ENCODE measurements at places on chromosomes 2 and 18. TPM values are rescaled to one million over a fixed set of nuclear protein-coding genes. Genes with fewer than 3 reads are reported as not detected.

Gene AOX1
- total RNA-seq: not detected

Gene CRYGD
- not detected for total RNA-seq

Gene PROKR1
- not detected for total RNA-seq

Gene PRSS56
- not detected for total RNA-seq

Gene RNF138
- 43.0 TPM for total RNA-seq

Gene RIT2
- not detected for total RNA-seq

Gene AQP12A
- total RNA-seq: not detected

Gene GFPT1
- total RNA-seq: 20.5 TPM

Gene SEMA4F
- 2.5 TPM for total RNA-seq

Gene CAPN13
- 4.0 TPM for total RNA-seq

Gene LRATD1
- 0.69 TPM for total RNA-seq

Gene STEAP3
- total RNA-seq: 9.8 TPM

Gene MOGAT1
- not detected for total RNA-seq

Gene FAM228A
- not detected for total RNA-seq

Gene PCARE
- total RNA-seq: not detected

Gene CDC42EP3
- 6.6 TPM for total RNA-seq

Gene LRRFIP1
- total RNA-seq: 97.1 TPM

Gene CD8B2
- not detected for total RNA-seq

Gene TEX44
- total RNA-seq: not detected

Gene NBAS
- 17.3 TPM for total RNA-seq

Gene CCBE1
- total RNA-seq: not detected

Gene C2orf78
- not detected for total RNA-seq

Gene SPHKAP
- total RNA-seq: not detected

Gene ZSCAN30
- 2.2 TPM for total RNA-seq

Gene NMUR1
- total RNA-seq: not detected

Gene TEKT4
- not detected for total RNA-seq

Gene MARCHF4
- not detected for total RNA-seq

Gene GRHL1
- 5.5 TPM for total RNA-seq

Gene COMMD1
- 6.4 TPM for total RNA-seq

Gene EVX2
- total RNA-seq: not detected

Gene CFAP65
- total RNA-seq: not detected

Gene SLC14A1
- total RNA-seq: 5.9 TPM

Gene LIMS3
- total RNA-seq: 2.0 TPM

Data from HT-29 (cell line).